ENCODE measurements at places on chromosomes 3 and 15.

DNA sequence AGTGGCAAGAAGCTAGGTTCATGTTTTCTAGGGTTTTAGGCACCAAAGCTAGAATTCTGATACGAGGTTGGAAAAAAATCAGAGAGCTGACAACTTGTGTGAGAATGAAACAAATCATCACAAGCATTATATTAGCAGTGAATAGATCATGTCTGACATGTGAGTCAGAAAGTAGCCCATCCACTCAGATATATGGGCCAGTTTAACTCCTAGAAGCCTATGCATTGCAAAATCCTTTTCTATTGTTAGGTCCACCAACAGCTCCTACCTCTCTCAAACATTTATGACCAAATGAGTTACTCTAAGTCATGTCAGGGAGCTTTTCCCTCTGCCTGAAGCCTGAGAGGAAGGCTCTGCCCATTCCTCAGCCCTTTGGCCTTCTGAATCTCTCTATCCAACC, 44.0 kb downstream of the KBTBD12 start:
- DNase-seq, result no peak

- no peak for DNase-seq
Measured at GRCh38 chr3:61114316-61114953, 136.8 kb downstream of the FHIT start.

- DNase-seq, result no peak
Measured at GRCh38 chr3:67641451-67641850, 13.0 kb downstream of the SUCLG2 start.

DNA sequence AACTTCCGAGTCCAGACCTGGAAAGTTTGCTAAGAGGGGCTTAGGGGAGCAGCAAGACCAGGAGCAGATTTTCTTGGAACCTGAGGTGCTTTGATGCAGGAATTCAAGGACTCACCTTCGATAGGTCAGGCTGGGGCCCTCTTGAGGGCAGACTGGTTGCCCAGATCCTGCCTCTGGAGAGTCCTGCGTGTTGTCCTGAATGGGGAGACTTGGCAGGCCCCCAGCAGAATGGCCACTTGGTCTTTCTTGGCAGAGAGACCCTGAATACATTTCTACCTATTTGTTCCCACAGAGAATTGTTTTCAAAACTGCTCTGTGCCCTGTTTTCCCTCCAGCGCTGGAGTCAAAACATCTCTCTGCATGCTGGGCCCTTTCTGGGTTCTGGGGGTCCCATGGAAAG, 4.2 kb downstream of the KLF13 start:
- no peak for DNase-seq

- DNase-seq, result no peak
Measured at GRCh38 chr3:197430502-197430901, 125.3 kb downstream of the BDH1 start.

DNA sequence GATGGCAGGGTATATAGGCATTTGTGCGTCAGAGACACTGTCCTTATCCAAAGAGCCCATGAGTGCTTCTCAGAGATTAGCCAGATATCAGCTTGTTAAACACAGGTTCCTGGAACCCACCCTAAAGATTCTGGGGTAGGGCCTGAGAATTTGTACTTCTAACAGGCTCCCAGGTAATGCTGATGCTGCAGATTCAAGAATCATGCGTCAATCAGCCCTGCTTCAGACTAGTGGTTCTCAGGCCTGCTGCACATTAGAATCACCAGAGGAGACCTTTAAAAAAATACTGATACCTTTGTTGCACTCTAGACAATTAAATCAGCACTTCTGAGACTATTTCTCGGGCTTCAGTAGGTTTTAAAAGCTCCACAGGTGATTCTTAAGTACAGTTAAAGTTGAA, 369.5 kb downstream of the MFSD1 start:
- no peak for DNase-seq

- DNase-seq, result no peak
Measured at GRCh38 chr3:187256051-187256616, 35.4 kb downstream of the MASP1 start.

DNA sequence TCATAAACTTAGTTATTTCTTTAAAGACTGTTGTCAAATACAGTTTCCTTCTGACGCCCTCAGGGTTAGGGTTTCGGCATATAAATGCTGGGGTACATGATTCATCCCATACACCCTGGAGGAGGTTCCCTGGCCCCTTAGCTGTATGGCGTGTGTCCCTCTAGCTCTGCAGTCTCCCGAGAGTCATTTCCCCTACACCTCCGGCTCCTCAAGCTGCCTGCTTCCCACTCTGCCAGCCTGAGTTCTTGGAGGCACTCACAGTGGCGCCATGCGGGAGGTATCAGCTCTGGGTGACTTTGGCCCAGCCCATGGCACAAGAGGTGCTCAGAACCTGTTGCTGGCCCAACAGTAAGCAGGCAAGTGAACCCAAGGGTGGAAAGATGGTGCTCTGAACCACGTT, 70.2 kb upstream of the TRPM1 start:
- no peak for DNase-seq

DNA sequence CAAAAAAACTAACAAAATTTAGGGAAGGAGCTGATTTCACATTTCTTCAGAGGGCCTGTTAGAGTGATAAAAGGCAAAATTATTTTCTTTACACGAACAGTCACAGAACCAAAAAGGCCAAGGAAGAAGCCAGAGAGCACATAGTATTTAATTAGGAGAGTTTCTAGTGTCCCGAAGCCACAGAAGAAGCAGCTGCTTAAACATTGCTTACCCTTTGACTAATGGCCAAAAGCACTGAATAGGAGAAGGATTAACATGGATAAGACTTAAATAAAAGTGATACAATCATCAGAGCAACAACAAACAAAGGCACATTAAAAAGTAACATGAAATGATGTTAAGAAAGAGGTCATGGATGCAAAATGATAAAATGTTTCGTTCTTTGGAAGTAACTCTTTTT, 98.6 kb downstream of the CHL1 start:
- DNase-seq, result no peak

DNA sequence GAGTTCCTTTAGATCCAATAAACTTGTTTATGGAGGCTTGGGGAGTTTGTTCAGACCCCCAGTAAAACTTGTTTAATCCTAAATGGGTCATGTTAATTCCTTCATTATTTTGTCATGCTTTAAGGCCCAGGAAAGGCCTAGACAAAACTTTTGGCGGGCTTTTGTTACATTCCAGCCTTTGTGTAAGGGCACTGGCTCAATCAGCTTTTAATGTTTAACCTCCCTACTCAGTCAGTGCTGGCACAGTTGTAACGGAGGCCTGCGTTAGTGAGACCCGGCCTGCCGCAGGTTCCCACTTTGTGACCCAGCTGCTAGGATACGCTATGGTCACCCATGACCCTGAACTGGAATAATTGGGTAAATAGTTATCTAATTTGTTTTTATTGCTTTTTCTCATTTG, 59.2 kb downstream of the OXSM start:
- DNase-seq, result no peak

DNA sequence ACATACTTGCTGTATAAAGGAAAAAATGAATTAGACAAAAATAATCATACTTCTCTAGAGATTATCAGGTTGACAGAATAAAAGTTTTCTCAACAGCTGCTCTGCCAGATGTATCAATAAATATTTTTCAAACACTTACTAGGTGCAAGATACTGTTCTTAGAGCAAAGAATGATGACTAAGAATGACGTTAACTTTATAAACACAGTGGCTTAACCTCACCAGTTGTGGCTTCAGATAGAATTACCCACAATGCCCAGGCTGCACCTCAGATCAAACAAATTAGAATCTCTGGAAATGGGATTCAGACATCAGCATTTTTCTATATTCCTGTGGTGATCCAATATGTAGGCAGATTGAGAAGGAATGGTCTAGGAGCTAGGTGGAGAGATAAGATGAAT, 422.4 kb upstream of the ATP11B start:
- DNase-seq, result no peak
